Activated CD8-positive, alpha-beta memory T cell treated with anti-CD3 and anti-CD28 coated beads for 1 hour (primary cell): ENCODE measurements at places on chromosomes 3 and 15.

DNA sequence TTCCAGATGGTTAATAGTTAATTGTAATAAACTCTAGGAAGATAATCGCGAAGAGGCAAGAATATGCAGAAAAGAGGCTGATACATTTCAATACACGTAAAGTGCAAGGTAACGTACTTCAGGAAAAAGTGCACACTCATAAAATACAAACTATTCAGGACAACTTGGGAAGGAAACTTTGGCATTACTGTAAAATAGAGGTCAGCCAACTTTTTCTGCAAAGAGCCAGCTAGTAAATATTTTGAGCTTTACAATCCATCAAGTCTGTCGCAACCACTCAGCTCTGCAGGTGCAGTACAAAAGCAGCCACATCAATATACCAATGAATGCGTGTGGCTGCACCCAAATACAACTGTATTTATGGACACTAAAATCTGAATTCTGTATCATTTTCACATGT is 51.6 kb upstream of the THUMPD3 start:
- DNase-seq: no peak

GRCh38 chr3:51836606-51837005 is 24.8 kb upstream of the IQCF2 start:
- no peak for DNase-seq

GRCh38 chr3:189655617-189656016 is 24.4 kb downstream of the TP63 start:
- DNase-seq: no peak

DNA sequence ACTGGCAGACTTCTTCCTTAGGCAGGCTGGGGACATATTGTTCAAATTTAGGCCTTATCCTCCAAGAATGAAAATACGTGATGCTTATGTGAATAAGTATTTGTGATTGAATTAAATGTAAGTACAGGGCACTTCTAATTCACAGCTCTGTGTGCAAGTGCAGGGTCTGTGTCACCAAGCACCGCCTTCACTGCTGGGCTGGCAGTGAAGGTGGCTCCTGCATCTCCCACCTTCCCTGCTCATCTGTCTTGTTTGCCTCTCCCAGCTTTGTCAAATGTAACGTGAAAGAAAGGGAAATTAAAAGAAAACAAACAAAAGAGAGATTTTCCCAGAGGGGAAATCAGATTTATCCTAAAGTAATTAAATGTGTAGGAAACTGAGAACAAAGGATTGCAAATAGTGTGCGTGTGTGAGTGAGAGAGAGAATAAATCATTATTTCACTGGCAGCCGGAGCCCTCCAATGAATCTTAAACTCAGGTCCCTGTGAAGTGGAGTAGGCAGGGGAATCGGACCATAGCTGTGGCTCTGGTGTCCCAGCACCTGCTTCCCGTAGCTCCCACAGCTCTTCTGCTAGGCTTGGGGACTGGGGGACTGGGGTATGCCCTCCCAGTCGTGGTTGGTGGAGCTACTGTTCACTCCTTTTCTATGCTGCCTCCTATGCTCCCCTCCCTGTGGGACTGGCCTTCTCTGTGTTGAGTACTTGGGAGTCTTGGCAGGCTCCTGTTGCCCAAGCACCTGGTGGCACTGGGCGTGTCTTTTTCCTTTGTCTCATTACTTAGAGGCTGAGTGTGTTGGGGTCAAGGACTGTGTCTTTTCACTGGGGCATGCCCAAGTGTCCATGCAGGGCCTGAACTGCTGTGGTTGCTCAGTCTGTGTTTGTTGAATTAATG is 222.2 kb downstream of the EPHB1 start:
- no peak for DNase-seq

GRCh38 chr3:165754219-165755007 is 82.8 kb downstream of the BCHE start:
- no peak for DNase-seq

DNA sequence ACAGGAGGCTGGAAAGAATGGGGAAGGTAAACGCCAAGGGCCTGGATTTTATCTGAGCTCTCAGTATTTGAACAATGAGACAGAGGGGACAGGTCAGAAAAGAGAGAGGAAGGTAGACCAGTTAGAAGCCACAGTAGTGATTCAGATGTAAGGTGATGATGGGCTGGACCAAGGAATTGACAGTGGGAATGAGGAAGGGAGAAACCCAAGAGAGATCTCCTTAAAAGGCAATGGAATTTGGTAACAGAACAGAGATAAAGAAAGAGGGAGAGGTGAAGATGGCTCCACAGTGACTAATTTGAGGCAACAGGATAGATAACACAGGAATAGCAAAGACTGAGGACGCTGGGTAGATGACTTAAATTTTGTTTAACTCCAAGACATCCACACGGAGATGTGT is 11.4 kb upstream of the HEG1 start:
- no peak for DNase-seq

- no peak for DNase-seq
Observed at GRCh38 chr3:158776531-158776930, 25.3 kb upstream of the MFSD1 start.

DNA sequence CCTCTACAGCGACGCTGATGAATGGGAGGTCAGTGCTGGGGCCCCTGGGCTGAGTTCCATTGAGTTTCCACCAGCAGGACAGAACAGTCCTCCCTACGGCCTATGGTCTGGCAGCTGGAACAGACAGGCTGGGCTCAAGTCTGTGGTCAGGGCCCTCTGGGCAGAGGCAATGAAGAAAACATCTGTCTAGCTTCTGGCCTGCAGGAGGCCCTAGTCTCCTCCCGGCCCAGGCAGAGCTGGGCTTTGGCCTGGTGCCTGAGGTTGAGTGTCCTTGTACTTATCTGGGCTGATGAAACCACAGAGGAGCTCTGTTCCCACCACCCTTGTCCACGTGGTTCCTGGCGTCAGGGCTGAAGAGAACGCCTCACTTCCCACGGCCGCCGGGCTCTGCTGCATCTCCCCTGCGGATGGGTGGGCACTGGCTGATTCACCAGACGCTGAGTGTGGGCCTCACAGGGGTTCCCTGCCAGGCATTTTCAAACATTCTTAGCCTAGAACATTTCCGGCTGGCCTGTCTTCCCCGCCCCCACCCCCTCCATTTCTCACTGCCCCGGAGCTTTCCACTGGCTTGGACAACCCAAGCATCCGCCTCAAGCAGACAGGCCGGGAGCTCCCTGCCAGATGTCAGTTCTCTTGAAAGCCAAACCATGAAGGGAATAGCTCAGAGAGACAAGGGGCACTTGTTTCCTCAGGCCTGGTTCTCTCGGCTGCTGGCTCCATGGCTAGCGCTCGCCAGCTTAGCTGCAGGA is 20.3 kb downstream of the PPCDC start:
- DNase-seq: no peak

DNA sequence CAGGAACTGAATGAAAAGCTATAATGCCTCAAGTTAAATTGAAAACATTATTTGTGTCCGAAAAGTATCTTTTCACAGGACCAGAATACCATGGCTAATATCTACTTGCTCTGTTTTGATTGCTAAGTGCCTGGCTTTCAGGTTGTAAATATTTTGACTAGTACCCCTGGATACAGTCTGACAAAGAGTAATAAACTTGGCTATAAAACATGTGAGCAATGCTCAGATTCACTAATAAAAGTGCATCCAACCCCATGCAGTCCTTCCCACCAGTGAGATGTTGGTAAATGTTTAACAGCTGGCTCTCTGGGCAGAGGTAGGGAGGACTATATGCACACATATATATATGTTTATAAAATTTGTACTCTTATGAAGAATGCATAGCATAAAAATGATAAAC is 281.8 kb upstream of the TGFBR2 start:
- no peak for DNase-seq

DNA sequence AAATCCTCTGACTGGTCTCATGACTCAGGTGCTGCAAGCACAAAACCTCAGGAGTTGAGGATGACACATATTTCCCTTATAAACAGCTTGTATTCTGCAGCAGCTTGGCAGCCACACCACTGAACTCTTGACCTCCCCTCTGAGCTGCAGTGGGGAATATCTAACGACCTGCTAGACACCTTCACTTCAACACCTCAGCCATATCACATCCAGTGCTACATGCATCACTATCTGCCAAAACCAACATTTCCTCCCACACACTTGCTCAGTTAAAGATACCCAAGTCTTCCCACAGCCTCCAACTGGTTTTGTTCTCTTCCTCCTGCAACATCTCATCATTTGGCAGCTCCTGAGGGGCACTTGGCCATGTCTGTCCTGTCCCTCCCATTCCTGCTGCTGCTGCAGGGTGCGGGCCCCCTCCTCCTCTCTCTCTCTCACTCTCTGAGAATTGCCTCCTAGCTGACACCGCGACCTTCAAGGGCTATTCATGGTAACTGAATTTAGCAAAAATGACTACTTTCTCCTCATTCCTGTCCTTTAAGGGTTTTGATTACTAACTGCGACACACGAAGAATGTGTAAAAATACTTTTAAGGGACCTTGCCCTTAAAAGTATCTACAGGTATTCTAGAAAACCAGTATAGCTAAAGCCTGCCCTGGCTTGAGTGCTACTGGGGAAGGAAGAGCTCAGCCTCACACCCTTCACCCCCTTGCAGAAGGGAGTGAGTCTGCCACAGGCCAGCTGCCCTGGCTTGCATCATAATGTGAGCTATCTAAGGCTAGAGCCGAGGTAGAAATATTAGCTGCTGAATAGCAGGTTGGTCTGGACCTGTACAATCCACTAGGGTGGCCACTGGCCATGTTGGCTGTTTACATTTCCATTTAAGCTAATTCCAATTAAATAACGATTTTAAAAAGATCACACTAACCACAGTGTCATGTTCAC is 5.0 kb upstream of the CCR9 start:
- DNase-seq: no peak

- DNase-seq: no peak
Observed at GRCh38 chr3:5677555-5677954, 490.0 kb downstream of the EDEM1 start.

- no peak for DNase-seq
Observed at GRCh38 chr3:111324645-111325044, 217.4 kb upstream of the CD96 start.

DNA sequence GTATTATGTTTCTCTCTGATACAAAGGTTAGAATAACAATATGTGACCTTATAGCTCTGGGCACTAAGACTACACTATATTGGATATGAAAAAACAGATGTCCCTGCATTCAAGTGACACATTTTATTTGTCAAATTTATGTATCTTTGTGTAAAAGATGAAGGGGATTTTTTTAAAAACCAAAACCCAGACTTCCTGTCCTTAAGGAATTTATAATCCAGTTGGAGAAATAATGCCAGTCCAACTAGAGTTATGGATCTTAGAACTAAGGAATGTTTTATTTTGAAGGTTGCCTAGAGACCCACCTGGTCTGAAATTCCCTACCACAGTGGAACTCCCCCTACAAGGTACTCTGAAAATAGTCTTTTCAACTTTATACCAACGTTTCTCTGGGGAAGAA is 33.3 kb upstream of the PIK3CB start:
- no peak for DNase-seq

GRCh38 chr15:81886080-81886479 is 159.7 kb downstream of the MEX3B start:
- DNase-seq: no peak
